ENCODE measurements at places on chromosomes 3 and 15.

DNA sequence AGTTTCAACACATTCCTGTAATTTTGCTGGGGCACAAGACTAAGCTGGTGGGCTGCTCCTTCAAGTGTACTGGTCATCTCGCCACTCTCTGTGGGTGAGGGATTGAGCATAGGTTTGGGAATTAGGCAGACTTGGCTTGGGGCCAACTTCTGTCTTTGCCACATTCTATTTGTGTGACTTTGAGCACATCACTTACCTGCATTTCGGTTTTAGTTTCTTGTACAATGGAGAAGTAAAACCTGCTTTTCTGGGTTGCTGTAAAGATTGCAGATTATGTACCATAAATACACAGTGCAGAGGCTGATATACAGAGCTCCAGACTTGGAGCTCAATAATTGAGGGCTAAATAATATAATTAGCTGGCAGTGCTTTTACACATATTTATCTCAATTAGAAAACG lies 162.1 kb downstream of the C3orf38 start:
- no peak for DNase-seq

DNA sequence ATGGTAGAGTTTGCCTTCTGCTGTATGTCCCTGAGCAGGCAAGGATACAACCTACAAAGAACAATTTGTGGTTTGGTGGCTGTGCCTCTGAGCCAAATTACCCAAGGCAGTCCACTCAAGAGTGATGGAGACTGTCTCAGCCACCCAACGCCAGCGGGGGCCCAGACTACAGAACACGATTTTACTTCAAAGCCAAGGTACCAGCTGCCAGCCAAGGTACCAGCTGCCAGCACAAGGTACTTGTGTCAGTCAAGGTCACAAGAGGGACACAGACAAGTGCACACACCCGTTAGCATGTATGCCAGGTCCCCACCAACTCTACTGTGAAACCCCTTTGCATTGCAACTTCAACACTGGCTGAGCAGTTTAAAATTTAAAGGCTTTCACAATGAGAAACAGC lies 23.5 kb downstream of the COLQ start:
- no peak for DNase-seq

DNA sequence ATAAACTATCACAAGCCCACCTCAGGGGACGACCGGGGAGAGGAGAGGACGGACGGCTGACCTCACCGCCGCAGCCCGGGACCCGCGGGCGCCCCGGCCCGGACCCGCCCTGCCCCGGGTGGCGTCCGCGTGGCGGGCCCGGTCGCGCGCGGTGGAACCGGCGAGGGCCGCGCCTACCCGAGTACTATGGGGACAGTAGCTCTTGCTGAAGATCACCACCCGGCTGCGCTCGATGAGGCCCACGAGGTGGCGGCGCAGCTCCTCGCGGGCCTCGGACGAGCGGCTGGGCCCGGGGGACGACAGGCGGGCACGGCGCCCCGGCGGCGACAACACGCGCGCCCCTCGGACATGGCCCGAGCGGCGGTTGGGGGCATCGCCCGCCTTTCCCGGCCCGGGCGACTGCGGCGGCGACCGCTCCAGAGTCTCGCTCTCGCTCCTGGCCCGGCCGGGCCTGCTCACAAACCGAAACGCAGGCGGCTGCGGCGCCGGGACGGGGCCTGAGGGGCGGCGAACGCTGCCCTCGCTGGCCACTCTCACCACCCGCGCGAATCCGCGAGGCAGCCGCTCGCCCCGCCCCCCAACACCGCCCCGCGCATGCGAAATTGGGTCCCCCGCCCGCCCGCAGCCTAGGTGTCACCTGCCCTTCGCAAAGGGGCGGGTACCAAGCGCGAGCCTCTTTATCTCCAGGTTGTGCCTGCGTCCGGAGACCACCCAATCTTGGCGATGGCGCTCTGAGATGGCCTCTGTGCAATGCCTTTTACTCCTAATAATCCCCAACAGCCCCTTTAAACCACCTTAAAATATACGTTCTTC lies at the start of gene TXNRD3:
TXNRD3 (minus strand) TSS at position 554 of the 813 bp plus-strand sequence.
- peak; percentile 65 for DNase-seq

DNA sequence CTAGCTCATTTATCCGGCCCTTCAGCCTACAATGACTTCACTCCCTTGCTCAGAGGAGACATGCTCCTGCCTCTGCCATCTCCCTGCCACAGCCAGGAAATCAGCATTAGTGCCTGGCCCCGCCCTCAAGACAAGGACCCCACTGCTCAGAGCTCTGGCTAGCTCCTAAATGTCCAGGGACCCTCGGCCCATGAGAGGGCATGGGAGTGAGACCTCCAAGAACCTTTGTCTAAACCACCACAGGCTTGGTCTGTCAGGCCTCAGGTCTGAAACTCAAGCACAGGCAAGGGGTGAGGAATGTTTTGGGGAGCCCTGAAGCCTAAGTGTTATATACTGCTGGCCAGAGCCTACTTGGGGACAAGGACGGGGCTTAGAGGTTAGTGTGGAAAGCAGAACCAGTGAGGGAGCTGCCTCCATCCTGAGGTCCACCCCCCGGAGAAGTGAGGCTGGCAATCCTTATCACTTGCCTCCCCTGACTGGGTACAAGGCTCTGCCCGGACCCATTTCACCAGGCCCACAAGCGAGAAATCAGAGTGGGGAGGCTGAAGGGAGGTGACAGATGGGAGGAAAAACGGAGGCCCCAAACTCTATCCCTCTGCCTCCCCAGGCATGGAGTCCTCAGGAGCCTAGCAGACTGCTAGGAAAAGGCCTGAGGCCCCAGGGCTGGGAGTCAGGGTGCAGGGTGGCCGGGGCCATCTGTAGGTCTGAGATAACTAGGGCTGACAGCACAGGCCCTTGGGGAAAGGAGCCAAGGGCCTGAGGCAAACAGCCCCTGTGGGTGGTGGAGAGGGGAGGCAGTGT lies 18.8 kb downstream of the SHF start:
- DNase-seq: no peak

DNA sequence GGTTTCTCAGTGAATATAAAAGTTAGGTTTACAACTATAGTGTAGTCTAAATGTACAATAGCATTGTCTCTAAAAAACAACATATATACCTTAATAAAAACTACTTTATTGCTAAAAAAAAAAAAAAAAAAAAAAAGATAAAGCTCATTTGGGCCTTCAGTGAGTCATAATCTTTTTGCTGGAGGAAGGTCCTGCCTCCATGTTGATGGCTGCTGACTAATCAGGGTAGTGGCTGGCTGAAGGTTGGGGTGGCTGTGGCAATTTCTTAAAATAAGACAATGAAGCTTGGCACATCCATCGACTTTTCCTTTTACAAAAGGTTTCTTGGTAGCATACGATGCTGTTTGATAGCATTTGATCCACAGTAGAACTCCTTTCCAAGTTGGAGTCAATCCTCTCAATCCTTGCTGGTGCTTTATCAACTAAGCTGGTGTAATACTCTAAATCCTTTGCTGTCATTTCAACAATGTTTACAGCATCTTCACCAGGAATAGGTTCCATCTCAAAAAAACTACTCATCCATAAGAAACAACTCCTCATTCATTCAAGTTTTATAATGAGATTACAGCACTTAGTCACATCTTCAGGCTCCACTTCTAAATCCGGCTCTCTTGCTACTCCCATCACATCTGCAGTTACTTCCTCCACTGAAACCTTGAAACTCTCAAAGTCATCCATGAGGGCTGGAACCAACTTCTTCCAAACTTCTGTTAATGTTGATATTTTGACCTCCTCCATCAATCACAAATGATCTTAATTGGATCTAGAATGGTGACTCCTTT lies 13.3 kb downstream of the ZNF280D start:
- no peak for DNase-seq

GRCh38 chr3:157540656-157541055 lies 37.4 kb upstream of the VEPH1 start:
- DNase-seq: no peak

DNA sequence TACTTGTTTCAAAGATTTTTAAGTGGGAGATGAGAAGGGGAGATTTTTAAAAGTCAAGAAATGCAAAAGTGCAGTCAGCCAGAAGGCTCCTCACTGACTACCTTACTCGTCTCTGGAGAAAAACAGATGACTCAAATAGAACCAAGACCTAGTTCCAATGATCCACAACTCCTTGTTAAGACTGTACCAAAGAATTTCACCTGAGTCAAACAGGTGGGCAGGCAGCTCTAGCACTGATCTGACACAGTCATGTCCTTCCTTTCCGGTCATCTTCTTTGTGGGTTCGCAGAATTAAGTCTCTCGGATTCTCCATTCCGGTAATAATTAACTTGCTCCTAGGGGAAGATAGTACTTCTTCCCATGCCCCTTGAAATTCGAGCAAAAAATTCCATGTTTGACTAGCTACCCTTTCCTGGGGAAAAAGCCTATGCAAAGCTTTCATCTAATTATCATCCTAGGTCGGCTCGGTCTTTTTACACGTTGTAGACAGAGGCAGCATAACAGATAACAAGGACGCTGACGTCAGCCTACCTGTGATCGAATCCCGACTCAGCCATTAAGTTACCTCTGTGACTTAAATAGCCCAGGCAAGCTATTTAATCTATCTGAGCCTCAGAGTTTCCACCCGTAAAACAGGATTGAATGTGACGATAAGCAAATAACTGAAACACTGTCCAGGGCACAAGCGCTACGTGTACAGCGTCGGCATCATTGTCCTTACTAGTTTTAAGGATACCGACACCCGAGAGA lies 758 bp downstream of the SELENOK start:
- DNase-seq: no peak

- peak; percentile 10 for DNase-seq
These were observed 282.5 kb upstream of the CNTN3 start for GRCh38 chr3:74897006-74897405.

DNA sequence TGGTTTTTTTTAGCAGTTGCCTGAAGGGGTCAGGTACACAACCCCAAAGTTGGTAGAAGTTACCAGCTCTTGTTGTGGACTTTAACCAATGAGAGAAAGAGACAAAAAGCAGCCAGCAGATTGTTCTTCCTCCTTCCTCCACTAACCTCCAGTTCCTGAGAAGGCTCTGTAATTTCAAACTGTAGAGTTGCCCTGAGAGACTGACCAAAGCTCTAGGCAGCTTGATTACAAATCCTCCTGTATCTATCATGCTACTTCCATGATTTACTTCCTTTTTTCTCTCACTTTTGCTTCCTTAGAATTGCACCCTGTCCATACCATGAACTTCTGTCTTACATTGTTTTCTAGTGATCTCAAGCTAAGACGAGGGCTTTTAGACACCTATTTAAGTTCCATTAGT lies 29.2 kb downstream of the NSUN3 start:
- DNase-seq: no peak

GRCh38 chr15:41620536-41621199 lies 39.5 kb upstream of the MGA start:
- no peak for DNase-seq

DNA sequence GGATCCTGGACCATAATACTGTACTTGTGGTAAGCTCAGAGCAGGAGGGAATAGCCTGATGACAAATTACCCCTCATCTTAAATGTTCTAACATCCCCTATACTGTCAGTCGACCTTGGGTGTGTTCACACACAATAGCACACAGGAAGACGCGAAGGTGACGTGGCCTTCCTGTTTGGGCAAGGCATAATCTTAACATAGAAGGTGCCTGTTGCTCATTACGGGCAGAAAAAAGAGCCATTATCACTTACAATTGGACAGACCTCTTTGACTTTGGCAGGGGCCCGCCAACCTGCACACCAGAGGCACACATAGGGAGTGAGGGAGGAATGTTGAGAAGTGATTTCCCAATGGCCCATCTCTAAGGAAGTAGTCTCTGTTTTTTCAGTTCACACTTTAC lies 144.2 kb downstream of the ANO10 start:
- DNase-seq: no peak

DNA sequence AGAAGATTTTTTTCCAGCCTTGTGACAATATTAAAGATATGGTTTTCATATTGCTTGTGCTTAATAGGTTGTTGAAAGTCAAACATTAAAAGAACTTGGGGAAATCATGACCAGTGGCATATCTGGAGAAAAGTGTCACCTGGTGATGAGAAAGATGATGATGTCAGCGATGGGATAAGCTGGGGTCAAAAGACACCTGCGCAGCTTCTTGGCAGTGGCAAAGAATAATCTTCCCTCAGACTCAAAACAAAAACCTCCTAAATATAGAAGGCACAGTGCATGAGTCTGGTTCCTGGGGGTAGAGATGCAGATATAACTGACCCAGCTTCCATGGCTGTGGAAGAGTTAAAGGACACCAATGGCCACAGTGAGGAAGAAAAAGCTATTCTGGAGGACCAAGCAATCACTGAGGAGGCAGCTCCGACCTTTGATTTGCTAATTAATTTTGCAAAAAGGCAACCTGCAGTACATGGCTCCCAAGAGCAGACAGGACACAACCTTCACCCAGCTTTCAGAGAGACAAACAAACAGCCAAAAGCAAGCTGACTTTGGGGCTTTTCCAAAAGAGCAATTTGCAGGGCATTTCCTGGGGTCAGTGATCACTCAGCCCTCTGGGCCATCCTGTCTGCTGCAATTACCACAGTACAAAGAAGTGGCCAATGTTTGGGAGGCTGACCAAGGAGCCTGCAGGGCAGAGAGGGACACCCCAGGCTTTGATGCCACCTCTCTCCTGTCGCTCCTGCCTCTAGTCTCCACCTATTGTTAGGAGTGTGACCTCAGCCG lies 17.6 kb upstream of the SEMA5B start:
- no peak for DNase-seq

DNA sequence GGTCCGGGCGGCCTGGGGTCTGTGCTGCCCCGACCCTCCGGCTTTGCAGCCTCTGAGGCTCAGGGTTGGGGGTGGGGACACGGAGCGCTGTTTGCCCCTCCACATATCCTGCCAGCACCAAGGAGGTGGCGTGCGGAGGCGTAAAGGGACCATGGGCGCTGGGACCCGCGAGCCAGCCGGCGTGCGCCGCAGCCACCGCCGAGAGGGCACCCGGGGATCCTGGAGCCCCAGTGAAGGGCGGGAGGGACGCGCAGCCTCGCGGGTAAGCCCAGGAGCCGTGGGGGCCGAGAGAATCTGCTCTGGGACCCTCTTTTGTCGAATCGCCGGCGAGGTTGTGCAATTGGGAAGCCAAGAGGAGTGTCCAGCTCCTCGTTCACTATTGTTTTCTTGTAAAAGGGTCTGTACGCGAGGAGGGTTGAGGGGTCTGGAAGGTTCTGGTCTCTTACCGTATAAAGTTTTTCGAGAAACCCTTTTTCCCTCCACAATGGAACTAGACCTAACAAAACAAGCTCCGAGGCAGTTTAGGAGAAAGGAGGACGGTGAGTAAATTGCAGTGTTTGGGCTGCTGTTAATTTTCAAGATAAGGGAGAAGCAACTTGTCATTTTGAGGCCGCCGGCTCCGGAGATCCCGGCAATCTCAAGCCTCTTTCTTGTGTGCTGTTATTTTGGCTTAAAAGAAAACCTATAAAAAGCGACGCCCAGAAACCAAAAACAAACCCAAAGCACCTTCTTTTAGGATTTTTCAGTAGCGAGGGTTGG lies 29.9 kb upstream of the ST3GAL6 start:
- no peak for DNase-seq

GRCh38 chr15:30859091-30859874 lies 44.4 kb upstream of the FAN1 start:
- DNase-seq: peak; percentile 30

GRCh38 chr3:12903000-12903800 lies 61.8 kb upstream of the RPL32 start:
- DNase-seq: no peak

All from AG10803 (cell line).